ENCODE measurements at places on chromosomes 1 and 21. TPM values are rescaled to one million over a fixed set of nuclear protein-coding genes. Genes with fewer than 3 reads are reported as not detected.
A peak's percentile ranks its signal among the peaks of the same experiment; 100 is the strongest.

GRCh38 chr1:246564839-246565750 lies 966 bp downstream of the TFB2M start:
- no peak for DNase-seq

GRCh38 chr1:72526926-72527325 lies 244.6 kb upstream of the NEGR1 start:
- no peak for DNase-seq

- DNase-seq: peak; percentile 70
Measured at GRCh38 chr1:116268211-116268610, 104.8 kb upstream of the ATP1A1 start.

Gene KRTAP24-1
- not detected for total RNA-seq

GRCh38 chr1:209457401-209458125 lies 126.0 kb upstream of the CAMK1G start:
- no peak for DNase-seq

Gene ZFP69
- 2.8 TPM for total RNA-seq

- no peak for DNase-seq
Measured at GRCh38 chr1:193411714-193412113, 225.3 kb upstream of the B3GALT2 start.

- DNase-seq: no peak
Measured at GRCh38 chr1:168281603-168282325, 1.1 kb downstream of the TBX19 start.

Gene ACTL8
- not detected for total RNA-seq

DNA sequence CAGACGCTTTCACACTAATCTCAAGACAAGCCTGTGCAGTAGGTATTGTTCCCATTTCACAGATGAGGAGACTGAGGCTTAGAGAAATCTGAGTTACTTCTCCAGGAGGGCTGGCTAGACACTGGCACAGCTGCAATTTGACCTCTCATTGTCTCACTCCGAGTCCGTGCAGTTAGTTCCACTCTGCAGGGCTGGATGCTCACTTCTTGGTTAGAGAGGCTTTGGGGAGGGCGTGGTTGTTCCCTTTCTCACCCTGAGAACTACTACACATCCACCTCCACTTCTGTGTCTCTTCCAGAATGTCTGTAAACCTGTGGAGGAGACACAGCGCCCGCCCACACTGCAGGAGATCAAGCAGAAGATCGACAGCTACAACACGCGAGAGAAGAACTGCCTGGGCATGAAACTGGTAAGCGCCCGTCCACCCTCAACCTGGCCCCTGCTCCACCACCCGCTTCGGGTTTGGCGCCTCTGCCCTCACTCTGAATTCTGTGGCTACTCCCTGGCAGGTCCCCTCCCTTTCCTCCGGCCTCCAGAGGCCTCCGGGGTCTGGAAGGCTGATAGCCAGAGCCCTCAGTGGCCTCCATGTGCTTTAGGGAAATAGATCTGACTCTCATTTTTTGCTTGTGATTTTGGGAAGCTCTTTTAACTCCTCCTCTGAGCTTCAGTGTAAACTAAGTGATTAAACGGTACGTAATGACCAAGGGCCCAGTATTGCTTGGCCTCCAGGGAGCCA lies 29.1 kb downstream of the EIF2D start:
- DNase-seq: no peak

Gene REG4
- total RNA-seq: not detected

DNA sequence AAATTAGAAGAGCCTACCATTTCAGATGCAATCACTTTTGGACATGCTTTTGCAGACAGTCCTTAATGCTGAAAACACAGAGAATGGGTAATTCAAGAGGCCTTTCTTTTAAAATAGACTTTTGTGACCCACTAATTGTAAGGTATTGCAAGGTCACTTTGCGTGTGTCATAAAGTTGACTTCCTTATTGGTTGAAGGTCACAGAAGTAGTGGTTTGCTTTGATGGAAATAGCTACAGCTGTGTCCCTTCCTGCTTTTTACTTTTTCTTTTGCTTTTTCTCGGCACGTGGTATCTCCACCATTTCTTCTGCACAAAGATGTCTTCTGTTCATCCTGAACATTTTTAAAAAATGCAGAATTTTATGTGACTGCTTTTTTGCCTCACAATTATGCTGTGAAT lies 146.8 kb downstream of the DYRK1A start:
- DNase-seq: no peak

GRCh38 chr1:110463725-110464124 lies 12.8 kb downstream of the PROK1 start:
- DNase-seq: no peak

- DNase-seq: no peak
Measured at GRCh38 chr1:2060535-2060934, 10.3 kb downstream of the PRKCZ start.

Gene MPZ
- 2.5 TPM for total RNA-seq

Gene CYP4Z1
- total RNA-seq: 2.1 TPM

DNA sequence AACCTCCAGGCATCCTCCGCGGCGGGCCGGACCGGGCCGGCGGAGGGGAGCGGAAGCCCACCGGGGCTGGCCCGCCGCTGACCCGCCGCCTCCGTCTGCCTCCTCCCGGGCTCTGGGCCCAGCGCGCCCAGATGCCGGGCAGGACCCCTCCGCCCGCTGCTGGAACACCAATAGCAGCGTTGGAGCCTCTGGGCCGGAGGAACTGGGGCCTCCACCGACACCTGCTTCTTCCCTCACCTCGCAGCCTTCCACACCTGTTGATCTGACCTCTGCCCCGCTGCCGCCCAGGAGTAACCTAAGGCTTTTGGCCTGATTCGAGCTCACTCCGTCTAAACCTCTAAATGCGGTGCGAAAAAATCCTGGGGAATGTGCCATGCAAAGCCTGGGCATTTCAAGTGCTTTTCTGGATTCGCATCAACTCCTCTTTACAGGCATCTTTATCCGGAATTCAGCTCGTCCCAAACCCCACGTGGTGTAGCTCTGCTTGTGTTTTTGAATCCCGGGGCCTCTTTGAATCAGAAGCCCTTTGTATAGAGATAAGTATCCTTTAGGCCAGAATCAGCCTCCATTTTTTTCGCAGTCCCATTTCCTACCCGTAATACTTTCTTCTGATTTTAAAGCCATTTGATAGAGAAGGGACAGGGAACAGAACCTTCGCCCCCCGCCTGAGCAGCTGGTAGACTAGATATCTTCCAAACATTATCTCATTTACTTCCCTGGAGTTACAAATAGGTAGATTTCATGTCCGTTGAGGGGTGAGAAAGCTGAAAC lies 680 bp upstream of the CNN3 start:
- DNase-seq: no peak

Gene PKP1
- 0.69 TPM for total RNA-seq

DNA sequence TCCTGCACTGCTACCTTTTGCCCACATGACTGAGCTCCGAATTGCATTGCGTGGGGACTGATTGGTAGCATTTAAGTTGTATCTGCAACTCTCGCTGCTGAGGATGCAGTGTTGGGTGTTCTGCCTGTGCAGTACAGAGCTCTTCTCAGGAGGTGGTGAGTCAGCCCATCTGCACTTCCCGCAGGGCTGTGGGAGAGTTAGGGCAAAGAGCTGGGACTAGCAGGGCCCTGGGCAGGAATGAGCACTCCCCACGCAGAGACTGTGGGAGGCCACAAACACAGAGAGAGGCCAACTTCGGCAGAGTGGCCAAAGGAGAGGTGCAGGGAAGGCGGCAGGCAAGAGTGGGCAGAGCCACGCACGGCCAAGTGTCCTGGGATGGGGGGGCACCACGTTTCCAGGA lies 244.7 kb downstream of the SIPA1L2 start:
- DNase-seq: no peak

DNA sequence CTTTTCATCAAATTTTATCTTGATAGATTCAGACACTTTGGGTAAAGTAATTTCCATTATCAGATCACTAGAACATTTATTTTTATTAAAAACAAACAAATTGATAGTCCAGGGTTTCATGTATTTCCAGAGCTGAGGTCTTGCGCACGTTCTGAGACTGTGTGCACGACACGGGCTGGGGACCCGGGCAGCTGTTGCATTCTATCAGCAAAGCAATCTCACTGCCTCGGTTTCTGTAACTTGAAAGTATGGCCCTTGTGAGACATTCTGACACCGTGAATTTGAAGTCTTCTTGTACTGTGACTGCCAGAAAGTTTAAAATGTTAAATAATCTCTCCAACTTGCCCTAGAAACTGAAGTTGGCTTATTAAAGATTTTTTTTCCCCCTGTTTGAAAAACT lies 746.9 kb upstream of the ADGRL2 start:
- no peak for DNase-seq

Gene LAMC2
- total RNA-seq: 42.2 TPM

- no peak for DNase-seq
Measured at GRCh38 chr1:194342484-194343262, 1156.3 kb upstream of the B3GALT2 start.

Gene GPATCH4
- total RNA-seq: 22.4 TPM

DNA sequence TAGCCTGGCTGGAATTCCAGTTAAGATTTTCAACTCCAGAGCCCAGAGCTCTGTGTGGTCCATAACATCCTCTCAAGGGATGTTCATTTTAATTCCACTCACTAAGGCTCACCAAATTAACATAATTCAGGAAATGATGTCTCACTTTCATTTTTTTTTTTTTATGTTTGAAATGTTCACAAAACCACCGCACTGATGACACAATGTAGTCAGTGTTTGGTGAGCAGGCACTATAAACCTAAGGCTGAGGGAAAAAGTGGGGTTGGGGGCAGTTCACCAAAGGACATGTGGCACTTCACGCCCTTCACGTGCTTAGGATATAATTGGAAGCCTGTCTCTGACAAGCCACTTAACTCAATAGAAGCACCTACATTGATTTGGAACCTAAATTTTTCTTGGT lies 177.3 kb upstream of the CAMK1G start:
- no peak for DNase-seq

Gene HES3
- not detected for total RNA-seq

Gene AGBL4
- total RNA-seq: not detected

- no peak for DNase-seq
Measured at GRCh38 chr1:176225911-176226310, 18.8 kb upstream of the COP1 start.

DNA sequence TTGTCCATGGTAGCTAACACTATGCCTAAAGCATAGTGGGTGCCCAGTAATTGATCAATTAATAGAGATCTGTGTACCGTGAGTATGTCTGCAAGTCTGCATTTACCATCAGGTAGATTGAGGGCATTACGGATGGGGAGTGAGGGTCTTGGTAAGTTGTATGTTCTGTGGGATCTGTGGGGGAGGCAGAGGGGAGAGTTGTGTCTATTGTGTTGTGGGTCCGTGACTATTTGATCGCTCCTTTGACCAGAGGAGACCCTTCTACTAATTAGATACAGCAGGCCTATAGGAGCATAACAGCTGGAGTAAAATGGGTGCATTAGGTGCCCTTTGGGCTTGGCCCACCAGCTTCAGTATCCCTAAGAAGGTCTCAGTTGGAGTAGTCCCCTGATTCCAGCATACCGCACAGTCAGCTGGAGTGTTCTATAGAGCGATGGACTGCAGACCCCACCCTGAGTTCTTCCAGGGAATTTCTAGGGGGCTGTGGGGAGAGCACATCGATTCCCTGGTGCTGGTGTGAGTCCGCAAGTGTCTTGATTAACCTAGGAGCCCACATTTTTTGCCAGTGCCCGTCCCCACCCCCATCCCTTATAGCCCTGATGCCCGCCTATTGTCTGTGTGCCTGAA lies 55.9 kb downstream of the RHBG start:
- DNase-seq: no peak

DNA sequence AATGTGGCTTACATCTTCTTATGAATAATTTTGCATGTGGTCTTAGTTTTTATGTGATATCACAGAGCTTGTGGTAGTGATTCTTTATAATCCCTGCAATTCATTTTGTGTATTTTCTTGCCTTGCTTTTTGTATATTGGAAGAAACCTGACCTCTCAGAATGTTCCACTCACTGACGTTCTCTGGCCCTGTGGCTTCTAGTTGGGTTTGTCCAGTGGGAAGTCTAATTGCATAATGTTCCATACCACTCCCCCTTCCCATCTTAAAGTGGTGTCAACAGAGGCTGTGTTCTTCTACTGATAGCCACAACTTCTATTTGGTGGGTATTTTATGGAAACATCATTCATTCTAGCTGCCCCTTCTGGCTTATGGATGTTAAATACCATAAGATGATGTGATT lies 225.3 kb downstream of the BACH1 start:
- DNase-seq: no peak

- no peak for DNase-seq
Measured at GRCh38 chr1:186617926-186618325, 62.3 kb downstream of the PTGS2 start.

GRCh38 chr1:11054666-11055065 lies 5.2 kb downstream of the SRM start:
- DNase-seq: no peak

DNA sequence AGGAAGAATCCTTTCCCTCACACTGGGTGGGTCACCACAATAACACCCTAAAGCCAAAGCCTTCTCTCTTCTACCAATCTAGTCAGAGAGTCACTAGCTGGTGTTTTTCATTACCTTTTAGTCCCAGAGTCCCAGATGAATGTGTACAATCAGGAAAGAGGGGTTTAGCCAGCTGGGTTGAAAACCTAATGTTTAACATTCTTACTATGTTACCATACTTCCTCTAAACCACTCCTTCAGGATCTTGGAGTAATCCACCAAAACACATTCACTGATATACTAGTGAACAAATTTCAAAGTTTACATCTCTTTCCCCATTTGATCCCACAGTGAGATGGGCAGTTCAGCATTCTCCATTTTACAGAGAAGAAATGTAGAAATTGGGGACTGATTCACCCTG lies 9.7 kb downstream of the LPAR3 start:
- DNase-seq: no peak

Gene OLFML2B
- total RNA-seq: 17.5 TPM

DNA sequence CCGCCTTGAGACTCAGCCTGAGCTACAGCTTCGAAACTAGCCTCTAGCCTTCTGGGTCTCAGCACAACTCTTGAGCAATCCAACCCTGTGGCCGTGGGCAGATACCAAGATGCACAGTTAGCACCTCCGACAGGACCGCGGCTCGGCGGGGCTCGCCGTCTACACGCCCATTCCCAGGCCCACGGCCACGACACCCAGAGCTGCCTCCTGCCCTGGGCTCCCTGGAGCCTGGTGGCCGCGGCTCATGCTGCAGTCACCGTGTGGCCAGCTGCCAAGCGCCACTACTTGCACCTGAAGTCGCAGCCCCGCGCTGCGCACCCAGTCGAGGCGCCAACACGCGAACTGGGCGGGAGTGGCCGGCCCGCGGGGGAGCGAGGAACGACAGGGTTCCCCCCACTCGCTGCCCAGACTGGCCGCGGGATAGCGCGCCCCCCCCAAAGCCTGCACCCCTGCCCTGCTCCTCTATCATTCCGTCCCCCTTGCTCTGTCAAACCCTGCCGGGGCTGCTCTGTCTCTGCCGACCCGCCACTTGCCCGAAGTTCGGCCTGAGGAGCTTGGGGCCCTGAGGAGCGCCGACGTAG lies 729 bp upstream of the CDCA8 start:
- peak; percentile 85 for DNase-seq
